ENCODE measurements at places on chromosomes 4 and X.

DNA sequence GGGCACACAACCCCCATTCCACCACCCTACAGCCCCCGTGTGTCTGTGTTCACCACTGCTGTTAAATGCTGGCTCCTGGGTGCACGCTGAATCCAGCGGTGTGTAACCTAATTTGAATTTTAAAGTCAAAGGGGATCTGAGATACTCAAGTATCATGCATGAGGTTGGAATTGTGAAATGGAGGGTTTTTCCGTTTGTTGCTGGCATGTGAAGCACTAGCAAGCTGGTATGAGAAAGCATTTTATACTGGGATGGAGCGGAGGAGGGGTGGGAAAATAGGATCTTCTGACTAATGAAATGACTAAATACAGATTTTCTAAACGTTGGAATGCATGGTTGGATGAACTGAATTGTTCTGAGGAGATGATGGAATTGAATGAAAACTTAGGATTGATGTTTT lies 36.9 kb upstream of the FAT1 start:
- no peak for DNase-seq

- DNase-seq: no peak
Observed at GRCh38 chr4:169153481-169154087, 117.2 kb downstream of the SH3RF1 start.

DNA sequence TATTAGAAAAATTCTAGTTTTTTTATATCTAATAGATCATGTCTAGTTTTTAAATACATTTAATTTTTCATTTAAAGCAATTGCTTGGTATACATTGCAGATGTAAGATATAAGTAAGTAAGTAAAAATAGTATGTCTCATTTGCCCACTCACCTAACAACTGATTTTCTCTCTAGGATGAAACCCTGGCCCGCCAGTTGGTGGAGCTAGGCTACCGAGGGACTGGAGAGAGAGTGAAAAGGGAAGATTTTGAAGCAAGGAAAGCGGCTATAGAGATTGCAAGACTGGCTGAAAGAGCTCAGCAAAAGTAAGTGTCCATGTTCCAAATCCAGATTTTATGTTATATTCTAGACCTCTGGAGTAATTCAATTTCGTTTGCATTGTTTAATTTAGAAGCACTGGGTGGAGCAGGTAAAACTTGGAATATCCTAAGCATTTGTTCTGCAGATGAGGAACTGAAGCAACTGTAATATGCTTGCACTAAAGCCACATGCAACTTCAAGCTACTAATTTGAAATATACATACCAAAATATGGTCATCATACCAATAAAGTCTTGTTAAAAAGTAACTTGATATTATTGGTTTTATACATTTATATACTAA lies 27.1 kb downstream of the CFAP299 start:
- no peak for DNase-seq

DNA sequence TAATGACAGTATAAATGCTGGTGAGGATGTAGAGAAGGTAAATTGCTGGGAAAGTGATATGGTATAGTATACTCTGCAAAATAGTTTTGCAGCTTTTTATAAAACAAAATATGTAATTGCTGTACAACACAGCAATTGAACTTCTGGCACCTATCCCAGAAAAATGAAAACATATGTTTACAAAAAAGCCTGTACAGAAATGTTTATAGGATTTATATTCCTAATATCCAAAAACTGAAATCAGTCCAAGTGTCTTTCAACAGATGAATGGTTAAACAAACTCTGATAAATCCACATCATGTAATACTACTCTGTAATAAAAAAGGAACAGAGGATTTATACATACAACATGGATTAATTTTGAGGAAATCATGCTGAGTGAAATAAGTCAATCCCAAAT lies 198.4 kb upstream of the ACTRT1 start:
- DNase-seq: no peak

GRCh38 chr4:141797966-141798365 lies 161.6 kb downstream of the IL15 start:
- DNase-seq: no peak

- no peak for DNase-seq
Observed at GRCh38 chr4:176438401-176438800, 118.6 kb downstream of the SPCS3 start.

All from GM19239 (cell line).